ENCODE measurements at places on chromosomes 5 and 9.

DNA sequence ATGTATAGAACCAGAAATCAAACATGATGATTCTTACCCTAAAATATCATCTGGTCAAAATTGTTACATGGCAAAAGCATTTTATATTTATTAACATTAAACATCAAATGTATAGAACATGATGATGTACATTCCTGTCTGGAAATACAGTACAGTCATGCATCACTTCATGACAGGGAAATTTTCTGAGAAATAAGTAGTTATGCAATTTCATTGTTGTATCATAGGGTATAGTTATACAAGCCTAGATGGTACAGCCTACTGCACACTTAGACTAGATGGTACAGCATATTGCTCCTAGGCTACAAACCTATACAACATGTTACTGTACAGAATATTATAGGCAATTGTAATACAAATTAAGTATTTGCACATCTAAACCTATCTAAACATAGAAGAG lies 64.6 kb upstream of the VCAN start:
- DNase-seq: no peak

DNA sequence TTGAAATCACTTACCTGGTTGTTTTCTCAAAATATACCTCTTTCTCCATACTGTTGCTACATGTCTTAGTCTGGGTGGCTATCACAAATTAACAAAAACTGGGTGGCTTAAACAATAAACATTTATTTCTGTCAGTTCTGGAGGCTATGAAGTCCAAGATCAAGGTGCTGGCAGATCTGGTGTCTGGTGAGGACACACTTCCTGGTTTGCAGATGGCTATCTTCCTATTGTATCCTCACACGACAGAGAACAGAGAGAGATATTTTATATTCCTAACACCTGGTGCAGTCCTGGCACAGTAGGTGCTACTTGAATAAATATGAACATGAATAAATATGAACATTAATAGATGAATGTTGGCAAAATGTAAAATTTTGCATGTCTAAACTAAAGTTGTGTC lies 164.3 kb upstream of the ACOT12 start:
- no peak for DNase-seq

DNA sequence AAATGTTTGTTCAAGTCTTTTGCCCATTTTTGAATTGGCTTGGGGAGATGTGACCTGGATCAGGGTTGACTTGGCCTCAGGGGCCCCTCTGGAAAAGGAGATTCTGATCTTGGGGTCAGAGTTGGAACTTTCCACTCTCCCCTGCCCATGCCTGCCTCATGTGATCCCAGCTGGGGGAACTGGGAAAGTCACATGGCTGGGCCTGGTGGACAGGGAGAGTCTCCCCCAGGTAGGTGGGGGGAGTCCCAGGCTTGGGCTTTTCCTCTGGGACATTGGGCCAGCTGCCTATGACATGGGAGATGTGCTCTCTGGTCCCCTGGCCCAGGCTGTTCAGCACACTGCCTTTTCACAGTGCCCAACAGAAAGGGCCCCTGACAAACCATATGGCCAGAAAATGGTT lies 60.7 kb downstream of the NDST1 start:
- DNase-seq: no peak

DNA sequence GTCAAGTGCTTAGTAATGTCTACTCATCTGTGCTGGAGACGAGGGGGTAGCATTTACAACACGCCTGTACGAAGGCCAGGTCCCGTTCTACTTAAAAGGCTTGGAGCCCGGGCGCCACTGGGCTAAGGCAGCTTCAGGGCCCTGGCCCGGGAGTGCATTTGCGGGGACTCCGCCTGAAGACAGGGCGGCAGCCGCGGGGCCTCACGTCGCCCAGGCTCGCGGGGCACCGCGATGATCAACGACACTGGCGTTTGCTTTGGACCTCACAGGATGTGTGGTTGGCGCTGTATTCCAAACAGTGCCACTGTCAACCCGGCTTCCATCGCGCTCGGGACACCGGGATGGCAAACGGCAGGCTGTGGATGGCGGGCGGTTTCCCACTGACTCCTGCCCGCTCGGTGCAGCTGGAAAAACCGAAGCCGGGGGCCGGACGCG lies 1.1 kb upstream of the TENT4A start:
- DNase-seq: peak; percentile 58

DNA sequence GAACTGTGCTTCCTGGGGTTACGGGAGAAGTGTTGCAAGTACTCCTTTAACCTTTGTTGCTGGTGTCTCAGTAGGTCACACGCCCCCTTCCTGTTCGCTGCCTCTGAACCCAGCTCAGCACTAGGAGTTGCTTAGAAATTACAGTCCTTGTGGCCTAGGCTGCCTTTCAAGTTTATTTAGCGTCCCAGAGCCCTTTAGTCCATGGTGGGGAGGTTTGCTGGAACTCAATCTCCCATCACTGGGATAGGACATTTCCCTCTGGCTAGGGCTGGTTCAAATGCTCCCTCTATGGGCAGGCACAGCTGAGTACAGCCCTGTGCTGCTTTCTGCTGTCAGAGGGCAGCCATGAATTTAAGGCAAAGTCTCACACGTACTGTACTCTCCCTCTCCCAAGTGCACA lies 4.7 kb downstream of the IFNA8 start:
- DNase-seq: no peak

- no peak for DNase-seq
Measured at GRCh38 chr9:131468031-131468430, 34.7 kb upstream of the POMT1 start.

GRCh38 chr5:96896276-96896675 lies 20.0 kb downstream of the ERAP2 start:
- no peak for DNase-seq

DNA sequence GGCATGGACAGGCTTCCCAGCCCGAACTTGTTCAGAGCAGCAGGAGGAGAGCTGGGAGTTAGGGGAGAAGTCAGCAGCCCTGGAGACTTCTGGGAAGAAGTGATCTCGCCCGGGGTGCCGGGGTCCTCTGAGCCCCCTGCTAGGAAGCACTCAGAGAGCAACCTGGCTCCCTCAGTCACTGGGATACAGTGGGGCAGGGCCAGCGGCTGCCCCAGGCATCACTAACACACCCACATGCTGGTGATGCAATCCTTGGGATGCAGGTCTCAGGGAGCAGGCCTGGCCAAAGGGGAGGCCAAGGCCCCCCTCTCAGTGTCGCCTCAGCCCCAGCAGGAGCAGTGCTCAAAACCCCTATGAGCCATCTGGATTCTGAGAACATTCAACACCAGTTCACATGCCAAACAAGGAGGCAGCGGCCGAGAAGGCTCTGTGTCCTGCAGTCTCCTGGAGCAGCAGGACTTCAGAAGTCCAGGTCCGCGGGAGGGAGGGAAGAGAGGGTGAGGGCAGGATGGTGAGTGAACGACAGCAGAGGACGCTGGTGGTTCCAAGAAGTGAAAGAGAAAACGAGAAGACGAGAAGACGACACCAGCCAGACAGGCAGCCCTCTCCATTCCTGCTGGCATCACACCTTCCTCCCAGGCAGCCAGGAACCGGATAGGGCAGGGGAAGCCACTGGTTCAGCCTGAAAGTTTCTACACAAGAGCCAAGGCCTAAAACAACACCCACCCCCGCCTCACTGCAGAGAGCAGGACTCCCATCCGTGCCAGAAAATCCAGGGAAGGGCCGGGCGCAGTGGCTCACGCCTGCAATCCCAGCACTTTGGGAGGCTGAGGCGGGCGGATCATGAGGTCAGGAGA lies 2.3 kb downstream of the PNPLA7 start:
- DNase-seq: no peak

GRCh38 chr9:92384375-92384774 lies 20.0 kb downstream of the OGN start:
- no peak for DNase-seq

DNA sequence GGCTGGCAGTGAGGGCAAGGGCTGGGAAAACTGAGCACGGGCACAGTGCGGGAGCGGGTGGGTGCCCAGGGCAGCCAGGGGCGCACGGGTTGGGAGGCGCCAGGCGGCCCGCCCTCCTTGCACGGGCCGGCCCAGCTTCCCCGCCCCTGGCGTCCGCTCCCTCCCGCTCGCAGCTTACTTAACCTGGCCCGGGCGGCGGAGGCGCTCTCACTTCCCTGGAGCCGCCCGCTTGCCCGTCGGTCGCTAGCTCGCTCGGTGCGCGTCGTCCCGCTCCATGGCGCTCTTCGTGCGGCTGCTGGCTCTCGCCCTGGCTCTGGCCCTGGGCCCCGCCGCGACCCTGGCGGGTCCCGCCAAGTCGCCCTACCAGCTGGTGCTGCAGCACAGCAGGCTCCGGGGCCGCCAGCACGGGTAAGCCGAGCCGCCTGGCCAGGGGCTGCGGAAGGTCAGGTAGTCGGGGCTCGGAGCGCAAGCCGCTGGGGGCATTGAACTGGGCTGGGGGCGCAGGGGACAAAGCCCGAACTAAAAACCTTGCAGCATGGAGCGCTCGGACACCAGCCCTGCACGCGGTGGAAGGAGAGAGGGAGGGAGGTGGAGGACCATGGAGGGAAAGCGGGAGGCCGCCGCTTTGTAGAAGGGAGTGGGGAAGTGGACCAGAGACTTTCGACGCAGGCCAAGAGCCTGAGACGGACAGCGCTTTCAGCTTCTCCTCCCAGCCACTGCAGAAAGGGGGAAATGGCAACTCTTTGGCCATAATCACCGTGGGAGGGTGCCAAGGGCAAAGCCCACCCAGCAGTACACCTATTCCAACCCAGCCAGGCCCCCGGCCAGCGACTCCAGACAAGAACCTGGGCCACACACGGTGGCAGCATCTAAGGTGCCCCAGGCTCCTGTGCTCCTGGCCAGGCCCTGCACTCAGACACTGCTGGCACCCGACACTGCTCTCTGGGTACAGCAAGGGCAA lies at the start of gene TGFBI:
Gene TGFBI (plus strand): TSS at position 207 of the 961 bp plus-strand sequence. CDS start 68 bp downstream, at position 275.
- DNase-seq: peak; percentile 45

GRCh38 chr5:152532714-152533113 lies 127.6 kb upstream of the NMUR2 start:
- DNase-seq: peak; percentile 81

- peak; percentile 93 for DNase-seq
Measured at GRCh38 chr5:150436141-150436680, 13.3 kb downstream of the RPS14 start.

DNA sequence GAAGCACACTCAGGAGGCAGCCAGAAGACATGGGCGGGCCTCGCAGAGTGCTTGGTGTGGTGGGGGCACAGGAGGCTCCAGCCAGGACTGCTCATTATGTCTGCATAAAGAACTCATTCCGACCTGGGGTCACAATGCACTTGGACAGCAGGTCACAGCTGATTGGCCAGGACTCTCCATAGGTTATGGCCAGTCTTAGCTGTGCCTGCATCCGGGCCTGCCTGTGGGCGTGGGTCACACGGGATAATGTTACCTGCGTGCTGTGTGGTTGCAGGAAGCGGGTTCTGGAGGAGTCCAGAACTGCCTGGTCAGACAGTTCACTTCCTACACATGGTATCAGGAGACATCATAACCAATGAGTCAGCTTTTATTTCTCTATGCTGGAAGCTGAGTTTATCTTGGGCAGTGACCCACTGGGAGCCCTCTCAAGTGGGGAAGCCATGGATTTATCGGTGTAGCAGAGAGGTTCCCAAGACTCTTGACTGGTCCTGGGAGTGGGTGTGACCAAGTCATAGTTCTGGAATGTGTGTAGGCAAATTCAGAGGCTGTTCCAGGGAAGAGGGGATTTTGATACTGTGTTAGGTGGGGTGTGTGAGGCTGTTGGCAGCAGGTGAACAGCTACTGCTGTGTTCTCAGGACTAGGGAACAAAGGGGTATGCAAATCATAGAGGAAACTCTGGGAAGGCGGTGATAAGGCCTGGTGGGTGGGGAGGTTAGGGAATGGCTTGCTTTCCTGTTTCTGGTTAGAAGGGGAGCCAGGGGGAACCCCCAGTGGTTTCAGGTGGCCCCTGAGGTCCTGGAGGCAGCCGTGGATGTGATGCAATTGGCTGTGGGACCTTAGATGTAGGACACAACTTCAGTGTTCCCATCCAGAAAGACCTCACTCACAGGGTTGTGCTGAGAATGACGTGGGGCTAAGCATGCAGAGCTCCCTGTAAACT lies 51.3 kb downstream of the ARHGEF37 start:
- DNase-seq: no peak

GRCh38 chr9:75664597-75664996 lies 225.9 kb upstream of the PCSK5 start:
- DNase-seq: no peak

DNA sequence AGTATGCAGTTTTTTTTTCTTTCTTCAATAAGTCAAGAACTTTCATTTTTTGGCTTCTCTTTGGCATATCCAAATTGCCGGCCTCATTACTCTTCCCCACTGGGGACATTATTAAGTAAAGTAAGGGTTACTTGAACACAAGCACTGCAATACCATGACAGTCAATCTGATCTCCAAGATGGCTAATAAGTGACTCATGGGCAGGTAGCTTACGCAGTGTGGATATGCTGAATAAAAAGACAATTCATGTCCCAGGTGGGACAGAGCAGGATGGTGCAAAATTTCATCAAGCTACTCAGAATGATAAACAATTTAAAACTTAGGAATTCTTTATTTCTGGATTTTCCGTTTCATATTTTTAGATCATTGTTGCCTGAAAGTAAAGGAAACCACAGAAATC lies 671.8 kb downstream of the ACTL7B start:
- no peak for DNase-seq

GRCh38 chr5:98482321-98483300 lies 290.9 kb upstream of the RGMB start:
- DNase-seq: no peak

DNA sequence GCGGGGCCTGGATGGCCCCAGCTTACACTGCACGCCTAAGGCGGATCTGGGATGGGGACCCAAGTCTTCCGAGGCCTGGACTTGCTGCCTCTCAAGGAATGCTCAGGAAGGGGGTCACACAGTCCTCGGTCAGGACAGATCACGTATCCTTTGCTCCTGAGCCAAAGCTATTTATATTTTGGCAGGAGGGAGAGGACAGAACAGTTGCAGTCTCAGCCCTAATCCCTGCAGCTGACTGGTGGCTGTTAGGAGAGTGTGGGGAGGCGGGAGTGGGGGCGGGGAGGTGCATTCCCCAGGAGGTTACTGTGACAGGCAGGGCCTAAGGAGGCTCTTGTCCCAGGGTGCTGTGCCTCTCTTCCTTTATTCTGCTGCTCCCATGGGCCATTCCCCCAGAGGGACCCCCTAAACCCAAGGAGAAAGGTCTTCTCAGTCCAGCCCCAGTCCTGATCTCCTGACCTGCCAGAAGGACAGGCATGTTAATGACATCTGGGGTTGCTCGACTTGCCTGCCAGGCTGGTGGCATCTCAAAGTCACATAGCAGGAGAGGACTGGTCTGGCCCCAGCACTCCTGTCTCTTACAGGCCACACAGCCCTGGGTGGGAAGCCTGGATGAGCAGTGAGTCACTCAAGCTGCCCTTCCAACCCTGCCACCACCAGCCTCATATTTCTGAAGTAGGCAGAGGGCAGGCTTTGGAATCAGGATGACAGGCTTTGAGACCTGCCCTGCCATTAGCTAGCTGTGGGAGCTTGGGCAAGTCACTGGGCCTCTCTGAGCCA lies 51.9 kb downstream of the COL27A1 start:
- DNase-seq: peak; percentile 90

DNA sequence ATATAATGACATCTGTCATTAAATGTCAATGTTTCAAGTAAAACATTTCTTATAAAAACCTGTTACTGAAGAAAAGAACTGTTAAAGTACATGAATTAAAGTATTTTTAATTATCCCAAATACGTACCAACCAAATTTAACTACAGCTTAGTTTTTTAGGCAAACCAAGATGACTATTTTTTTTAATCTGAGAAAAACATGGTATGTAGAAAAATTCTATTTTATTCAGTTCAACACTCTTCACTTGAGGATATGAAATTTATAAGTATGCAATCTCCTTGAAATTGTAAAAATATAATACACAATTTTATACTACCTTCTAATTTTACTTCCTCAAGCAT lies 75.3 kb upstream of the IFNE start:
- no peak for DNase-seq

Measured in NCI-H82 (cell line).